ENCODE measurements at places on chromosomes 6 and 20.
A peak's percentile ranks its signal among the peaks of the same experiment; 100 is the strongest.

- DNase-seq, result no peak
Observed at GRCh38 chr20:64165866-64166600, 1.8 kb downstream of the MYT1 start.

DNA sequence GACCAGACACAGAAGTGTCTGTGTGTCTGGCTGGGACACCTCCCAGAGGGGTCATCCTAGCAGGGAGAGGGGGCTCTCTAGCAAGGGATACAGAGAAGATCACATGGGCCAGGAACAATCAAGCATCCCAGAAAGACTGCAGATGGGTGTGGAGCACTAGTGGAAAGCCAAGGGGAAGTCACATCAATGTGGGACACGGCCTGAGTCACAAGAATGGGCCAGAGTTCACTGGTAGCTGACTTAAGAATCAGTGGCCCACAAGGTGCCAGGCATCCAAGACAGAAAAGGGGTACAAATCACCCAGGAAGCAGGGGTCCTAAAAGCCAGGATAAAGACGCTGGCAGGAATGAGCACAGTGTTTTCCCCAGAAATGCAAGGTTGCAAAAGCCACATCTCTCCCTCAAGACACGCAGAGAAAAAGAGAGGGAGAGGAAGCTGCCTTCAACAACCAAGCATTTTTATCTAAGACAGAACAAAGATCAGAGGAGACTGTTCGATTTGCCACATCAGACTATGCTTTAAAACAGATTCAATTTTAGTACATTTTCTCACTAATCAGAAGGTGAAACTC lies 113.6 kb upstream of the DST start:
- no peak for DNase-seq

DNA sequence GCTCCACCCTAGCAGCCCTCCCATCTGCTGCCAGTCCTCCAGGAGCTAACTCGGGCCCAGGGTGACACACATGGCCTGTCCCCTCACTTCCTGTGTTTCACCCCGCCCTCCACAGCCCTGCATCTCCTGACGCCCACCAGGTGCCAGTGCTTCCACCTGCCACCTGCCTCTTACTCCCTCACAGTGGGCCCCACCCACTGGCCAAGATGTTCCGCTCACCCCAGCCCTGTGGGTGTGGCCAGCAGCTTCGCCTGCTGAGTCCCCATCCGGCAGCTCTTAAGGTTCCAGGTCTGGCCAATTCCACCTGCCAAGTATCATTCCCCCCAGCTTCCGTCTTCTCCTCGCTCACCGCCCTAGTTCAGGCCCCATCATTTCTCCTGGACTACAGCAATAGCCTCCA lies 184.1 kb downstream of the MBOAT1 start:
- DNase-seq, result no peak

- DNase-seq, result no peak
Observed at GRCh38 chr20:56875052-56875659, 246.1 kb downstream of the TFAP2C start.

GRCh38 chr20:58709013-58709702 lies 16.6 kb downstream of the NPEPL1 start:
- no peak for DNase-seq

DNA sequence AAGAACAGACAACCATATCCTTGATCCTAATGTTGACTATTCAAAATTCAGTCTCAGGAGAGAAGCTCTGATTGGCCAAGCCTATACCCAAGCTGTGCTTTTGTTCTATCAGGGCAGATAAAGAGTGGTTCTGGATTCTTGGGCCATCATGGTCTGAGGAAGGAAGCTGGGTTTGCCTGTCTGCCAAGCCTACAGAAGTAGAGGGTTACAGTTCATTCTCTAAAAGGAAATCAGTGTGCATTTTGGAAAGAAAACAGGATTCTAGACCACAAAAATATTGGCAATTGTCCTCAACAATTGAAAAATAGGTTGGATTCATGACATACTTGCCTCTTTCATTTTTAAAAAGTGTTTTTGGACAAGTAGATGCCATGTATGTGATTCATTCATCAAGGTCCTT lies 145.4 kb upstream of the BMP2 start:
- DNase-seq, result no peak

GRCh38 chr6:52538901-52539354 lies 37.9 kb downstream of the TRAM2 start:
- DNase-seq, result no peak

DNA sequence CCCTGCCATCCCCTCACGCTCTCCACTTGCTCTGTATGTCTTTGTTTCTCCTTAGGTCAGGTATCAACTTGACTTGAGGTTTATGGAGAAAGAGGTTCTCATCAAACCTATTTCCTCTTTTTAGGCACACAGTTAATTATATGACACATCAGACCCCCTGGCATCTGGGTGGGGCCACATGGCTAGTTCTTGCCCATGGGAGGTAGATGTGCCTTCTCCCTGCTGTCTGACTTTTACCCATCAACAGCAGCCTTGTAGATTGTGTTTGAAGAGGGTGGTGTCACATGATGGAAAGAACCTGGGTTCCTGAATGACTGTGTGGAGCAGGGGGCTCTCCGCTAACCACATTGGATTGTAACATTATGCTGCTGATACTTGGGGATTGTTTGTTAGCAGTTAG lies 7.2 kb upstream of the UQCC2 start:
- DNase-seq, result no peak

DNA sequence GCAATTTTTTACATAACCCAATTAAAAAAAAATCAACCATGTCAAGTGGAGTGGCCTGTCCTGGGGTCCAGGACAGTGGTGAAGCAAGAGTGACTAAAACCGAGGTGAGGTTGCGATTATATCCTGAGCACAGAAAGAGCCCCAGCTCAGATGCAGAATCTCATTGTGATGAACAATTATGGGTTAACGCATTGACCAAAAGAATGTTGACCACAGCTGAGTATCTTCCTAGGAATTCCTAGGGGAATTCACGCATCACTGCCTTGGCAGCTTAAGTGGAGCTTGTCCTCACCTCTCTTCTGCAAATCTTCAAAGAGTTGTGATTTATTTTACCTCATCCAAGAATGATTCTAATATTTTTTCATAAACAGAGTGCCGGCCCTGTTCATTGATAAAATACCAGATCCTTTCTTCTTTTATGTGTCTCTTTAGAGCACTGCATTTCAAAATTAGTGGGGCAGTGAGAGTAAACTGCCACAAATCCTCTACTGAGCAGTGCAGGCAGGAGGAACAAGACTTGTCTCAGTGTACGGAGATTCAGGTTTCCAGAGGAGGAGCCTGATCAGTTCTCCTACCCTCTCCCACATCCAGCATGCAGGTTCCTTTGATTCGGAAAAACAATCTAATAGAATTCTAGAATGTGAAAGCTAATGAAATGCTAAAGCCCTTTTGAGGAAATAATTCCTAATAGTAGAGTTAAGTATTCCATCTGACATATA lies 60.1 kb upstream of the ZNF184 start:
- DNase-seq, result no peak

GRCh38 chr20:57738484-57738883 lies 28.7 kb upstream of the PMEPA1 start:
- no peak for DNase-seq

DNA sequence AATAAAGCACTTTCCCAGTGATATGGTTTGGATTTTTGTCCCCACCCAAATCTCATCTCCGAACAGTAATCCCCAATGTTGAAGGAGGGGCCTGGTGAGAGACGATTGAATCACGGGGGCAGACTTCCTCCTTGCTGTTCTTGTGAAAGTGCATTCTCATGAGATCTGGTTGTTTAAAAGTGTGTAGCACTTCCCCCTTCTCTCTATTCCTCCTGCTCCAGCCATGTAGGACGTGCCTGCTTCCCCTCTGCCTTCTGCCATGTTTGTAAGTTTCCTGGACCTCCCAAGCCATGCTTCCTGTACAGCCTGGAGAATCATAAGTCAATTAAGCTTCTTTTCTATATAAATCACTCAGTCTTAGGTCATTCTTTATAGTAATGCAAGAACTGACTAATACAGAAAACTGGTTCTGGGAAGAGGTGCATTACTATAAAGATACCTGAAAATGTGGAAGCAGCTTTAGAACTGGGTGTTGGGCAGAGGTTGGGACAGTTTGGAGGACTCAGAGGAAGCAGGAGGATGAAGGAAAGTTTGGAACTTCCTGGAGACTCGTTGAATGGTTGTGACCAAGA lies 7.4 kb downstream of the EPM2A start:
- DNase-seq, result no peak

- no peak for DNase-seq
Observed at GRCh38 chr6:161169035-161169434, 104.8 kb downstream of the AGPAT4 start.

DNA sequence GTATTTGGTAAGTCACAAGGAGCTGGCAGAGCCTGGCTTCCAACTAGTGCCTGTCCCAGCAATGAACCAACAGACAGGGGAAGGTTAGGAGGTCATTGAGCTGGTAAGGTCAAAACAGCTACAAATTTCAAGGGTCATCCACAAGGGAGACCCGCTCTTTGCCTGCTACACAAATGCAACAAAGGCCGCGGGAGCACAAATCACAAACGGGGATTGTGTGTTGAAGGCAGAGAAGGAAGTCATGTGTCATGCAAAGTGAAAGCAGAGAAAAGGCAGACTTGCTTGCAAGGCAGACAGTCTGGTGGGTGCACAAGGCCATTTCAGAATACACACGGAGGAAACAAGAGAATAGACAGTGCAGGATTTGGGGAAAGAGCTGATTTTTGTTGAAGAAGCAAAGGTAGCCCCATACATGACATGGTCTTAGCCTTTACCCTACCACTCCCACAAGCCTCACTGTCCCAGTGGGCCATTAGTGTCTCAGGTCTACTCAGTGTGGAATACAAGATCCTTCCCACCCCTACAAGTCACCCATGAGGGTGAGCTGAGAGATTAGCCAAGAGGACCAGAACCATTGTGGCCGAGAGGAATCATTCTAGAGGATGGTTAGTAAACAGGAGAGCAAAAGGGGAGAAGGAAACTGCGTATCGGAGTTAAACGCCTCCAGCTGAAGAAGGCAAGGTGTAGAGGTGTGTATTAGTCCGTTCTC lies 18.1 kb upstream of the SAMHD1 start:
- no peak for DNase-seq

DNA sequence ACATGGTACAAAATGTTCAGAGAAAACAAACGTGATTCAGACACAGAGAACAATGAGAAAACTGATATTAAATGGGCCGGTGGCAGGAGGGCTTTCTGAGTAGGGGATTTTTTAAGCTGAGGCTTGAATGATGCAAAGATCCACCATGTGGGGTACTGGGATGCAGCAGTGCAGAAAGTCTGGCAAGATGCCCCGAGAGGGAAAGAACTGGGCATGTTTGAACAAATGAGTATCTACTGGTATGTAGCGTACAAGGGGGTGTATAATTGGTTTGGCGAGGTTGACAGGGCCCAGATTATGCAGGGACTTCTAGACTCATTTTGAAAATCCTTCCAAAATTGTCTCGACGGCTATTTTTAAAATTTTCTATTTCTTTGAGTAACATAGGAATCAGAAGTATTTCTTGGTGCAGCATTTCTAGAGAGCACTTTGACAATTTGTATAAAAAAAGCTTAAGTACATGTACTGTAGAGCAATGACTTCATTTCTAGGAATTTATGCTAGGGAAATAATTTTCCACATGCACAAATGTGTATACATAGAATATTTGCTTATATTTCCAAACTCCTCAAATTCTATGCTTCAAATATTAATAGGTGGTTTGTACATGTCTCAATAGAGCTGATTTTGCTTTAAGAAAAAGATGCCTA lies 119.6 kb upstream of the DOK5 start:
- no peak for DNase-seq

DNA sequence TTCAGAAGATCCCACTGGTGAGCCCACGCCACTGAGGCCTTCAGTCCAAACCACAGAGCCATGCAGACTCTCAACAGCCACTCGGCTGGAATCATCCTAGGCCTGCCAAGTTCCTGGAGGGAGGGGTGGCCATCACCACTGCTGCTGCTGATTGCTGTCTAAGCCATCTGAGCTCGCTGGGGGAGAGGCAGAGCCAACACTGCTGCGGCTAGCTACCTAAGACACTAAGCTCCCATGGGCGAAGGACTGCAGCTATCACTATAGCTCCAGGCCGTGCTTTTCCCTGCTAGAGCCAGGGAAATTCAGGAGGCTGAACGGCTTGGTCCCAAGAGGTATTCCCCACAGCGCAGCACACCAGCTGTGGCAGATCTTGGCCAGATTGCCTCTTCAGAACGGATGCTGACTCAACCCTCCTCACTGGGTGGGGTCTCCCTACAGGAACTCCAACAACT lies 73.6 kb downstream of the TBC1D32 start:
- DNase-seq, result no peak

GRCh38 chr6:159639721-159640120 lies 53.3 kb downstream of the SOD2 start:
- no peak for DNase-seq

DNA sequence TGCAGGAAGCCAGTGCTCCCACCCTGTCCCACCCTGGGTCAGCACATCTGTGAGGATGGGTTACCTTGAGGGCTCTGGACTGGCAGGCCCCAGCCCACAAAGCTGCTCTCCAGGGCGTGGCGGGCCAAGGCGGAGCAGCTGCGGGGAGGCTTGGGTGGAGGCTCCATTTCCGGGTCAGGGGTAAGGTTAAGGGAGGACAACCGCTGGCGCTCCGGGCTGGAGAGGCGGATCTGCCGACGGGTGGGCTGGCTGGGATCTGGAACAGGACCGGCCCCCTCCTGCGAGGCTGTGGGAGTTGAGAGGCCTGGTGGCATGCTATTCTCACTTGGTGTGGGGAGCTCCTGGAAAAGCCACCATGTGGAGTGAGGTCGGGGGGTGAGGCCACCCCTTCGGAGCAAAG lies 5.5 kb downstream of the SMPD2 start:
- DNase-seq, result no peak

GRCh38 chr6:736657-737446 lies 43.9 kb upstream of the EXOC2 start:
- no peak for DNase-seq

DNA sequence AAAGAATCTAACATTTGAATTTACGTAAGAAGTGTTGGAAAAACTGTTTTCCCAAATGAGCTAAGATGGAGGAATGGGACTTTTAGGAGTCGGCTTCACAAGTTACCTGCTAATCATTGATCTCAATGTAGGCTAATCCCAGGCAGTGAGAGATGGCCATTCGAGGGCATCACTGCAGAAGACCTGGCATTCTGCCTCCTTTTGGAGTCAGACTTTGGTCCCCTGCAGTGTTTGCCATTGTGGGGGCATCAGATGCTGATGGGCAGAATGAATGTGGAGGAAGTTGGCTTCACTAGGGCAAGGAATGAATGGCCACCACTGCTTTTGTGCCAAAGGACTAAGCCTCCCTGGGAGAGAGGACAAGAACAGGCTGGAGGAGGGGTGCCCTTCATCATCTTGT lies 55.7 kb upstream of the NKX2-2 start:
- peak; percentile 20 for DNase-seq

DNA sequence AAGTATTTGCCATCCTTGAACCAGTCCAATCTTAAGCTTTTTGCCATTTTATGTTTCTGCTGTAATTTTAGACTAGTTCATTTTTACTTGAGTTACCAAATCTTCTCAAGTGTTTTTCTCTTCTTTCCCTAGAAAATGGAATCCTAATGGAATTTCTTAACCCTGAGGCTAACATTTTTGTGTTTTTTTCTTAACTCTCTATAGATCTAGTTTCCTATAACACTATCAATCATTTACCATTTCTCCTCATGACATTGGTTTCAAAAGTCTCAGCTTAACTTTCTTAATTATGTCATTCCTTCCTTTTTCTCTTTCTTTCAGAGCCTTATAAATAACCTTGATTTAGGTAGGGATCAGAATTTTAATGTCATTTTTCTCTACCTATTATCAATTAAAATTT lies 54.8 kb downstream of the SENP6 start:
- DNase-seq, result no peak

All from hypothalamus (tissue), 51 donors.